Endothelial cell of umbilical vein (primary cell): ENCODE measurements at places on chromosomes 7 and 10. TPM values are rescaled to one million over a fixed set of nuclear protein-coding genes. Genes with fewer than 3 reads are reported as not detected.

GRCh38 chr10:7488418-7488829 is 77.6 kb upstream of the SFMBT2 start:
- no peaks in the 10 kb centered on the region for H3K27me3 ChIP-seq
- no peak overlapping the region for H3K4me3 ChIP-seq
- DNase-seq, result no peak
- no peaks in the 10 kb centered on the region for H3K4me1 ChIP-seq
- H3K27ac ChIP-seq, result no peak overlapping the region

DNA sequence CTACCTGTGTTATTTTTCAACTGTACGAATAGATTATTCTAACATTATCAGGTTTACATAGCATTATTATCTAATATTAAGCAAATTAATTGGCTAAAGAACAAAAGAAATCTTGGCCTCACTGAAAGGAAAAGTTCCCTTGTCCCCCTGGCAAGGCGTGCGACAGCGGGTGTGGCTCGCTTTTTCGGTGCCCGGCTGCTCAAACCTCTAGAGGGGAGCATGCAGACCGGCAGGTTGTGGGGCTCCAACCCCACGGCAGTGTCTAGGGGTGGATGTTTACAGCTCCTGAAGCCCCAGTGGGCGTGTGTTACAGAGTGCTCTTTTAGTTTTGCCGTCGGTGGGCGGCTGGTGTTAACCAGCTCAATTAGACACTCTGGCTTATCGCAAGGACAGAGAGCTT is 456.4 kb downstream of the TNS3 start:
- H3K36me3 ChIP-seq, result no peaks in the 10 kb centered on the region
- H3K27ac ChIP-seq, result no peak overlapping the region
- H3K4me1 ChIP-seq, result no peaks in the 10 kb centered on the region
- H3K27me3 ChIP-seq, result no peaks in the 10 kb centered on the region

GRCh38 chr10:15155978-15156656 is 12.4 kb downstream of the NMT2 start:
- H3K4me1 ChIP-seq, result peaks cover 15% of the 10 kb centered on the region
- peaks cover 3% of the 10 kb centered on the region for H3K36me3 ChIP-seq
- H3K4me3 ChIP-seq, result no peak overlapping the region
- DNase-seq, result no peak
- no peaks in the 10 kb centered on the region for H3K27me3 ChIP-seq

DNA sequence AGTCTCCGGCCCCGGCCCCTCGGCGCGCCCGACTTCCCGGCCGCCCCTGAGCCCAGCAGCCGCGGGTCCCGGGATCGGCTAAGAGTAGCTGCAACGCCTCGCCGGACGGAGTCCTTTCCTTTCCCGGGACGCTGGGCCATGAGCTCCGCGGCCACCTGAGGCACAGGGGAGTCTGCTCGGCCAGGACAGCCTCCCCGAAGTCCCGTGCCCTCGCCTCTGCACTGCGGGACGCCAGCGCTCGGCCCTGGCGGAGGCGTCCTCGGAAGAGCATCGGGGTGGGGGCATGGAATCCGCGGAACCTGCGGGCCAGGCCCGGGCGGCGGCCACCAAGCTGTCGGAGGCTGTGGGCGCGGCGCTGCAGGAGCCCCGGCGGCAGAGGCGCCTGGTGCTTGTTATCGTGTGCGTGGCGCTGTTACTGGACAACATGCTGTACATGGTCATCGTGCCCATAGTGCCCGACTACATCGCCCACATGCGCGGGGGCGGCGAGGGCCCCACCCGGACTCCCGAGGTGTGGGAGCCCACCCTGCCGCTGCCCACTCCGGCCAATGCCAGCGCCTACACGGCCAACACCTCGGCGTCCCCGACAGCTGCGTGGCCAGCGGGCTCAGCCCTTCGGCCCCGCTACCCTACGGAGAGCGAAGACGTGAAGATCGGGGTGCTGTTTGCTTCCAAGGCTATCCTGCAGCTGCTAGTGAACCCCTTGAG is 502 bp downstream of the SLC18A3 start:
- no peak overlapping the region for H3K27ac ChIP-seq
- H3K4me1 ChIP-seq, result no peaks in the 10 kb centered on the region
- no peak for DNase-seq
- peaks cover 72% of the 10 kb centered on the region for H3K27me3 ChIP-seq
- H3K36me3 ChIP-seq, result no peaks in the 10 kb centered on the region

- H3K27ac ChIP-seq, result no peak overlapping the region
- H3K36me3 ChIP-seq, result no peaks in the 10 kb centered on the region
- no peaks in the 10 kb centered on the region for H3K4me1 ChIP-seq
- no peaks in the 10 kb centered on the region for H3K27me3 ChIP-seq
- DNase-seq, result no peak
Measured at GRCh38 chr7:37942934-37943610, 22.6 kb downstream of the EPDR1 start.

- H3K4me3 ChIP-seq, result no peak overlapping the region
- no peak overlapping the region for H3K27ac ChIP-seq
- DNase-seq, result no peak
- H3K36me3 ChIP-seq, result no peaks in the 10 kb centered on the region
- H3K4me1 ChIP-seq, result peaks cover 11% of the 10 kb centered on the region
Measured at GRCh38 chr7:112110175-112110574, 96.0 kb downstream of the DOCK4 start.

GPRIN2 gene
- total RNA-seq, result not detected in 2 replicates

SP4 gene
- 8.8 and 11.4 TPM in 2 replicates for total RNA-seq
